ENCODE measurements at places on chromosomes 13 and 19. TPM values are rescaled to one million over a fixed set of nuclear protein-coding genes. Genes with fewer than 3 reads are reported as not detected.

KLK15 gene
- total RNA-seq: 4.5 TPM

PDE4C gene
- 2.5 TPM for total RNA-seq

GPC5 gene
- 0.22 TPM for total RNA-seq

SIAH3 gene
- not detected for total RNA-seq

HPN gene
- 1.1 TPM for total RNA-seq

FSD1 gene
- total RNA-seq: 0.95 TPM

ETV2 gene
- total RNA-seq: 1.7 TPM

FIZ1 gene
- total RNA-seq: 14.7 TPM

Data from left colon (tissue), 2 donors.